ENCODE measurements at places on chromosomes 3 and 15.

DNA sequence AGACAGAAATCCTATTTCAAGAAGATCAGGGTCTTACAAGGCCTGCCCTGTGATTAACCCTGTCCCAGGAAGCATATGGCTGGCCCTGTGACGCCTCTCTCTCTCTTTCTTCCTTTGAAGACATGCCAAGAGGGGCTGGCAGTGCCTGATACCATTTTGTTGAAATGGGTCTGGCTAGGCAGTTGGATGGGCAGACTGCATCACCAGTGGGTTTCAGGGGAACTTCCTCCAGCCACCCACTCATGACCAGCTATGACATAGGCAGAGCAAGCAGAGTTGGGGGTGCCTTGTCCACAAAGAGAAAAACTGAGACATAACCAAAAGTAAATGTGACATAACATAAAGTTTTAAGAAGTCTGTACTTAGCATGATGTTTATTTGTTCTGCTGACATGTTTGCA, 31.4 kb upstream of the MANF start:
- DNase-seq: no peak

- no peak for DNase-seq
Observed at GRCh38 chr3:186280737-186281136, 81.3 kb downstream of the DGKG start.

DNA sequence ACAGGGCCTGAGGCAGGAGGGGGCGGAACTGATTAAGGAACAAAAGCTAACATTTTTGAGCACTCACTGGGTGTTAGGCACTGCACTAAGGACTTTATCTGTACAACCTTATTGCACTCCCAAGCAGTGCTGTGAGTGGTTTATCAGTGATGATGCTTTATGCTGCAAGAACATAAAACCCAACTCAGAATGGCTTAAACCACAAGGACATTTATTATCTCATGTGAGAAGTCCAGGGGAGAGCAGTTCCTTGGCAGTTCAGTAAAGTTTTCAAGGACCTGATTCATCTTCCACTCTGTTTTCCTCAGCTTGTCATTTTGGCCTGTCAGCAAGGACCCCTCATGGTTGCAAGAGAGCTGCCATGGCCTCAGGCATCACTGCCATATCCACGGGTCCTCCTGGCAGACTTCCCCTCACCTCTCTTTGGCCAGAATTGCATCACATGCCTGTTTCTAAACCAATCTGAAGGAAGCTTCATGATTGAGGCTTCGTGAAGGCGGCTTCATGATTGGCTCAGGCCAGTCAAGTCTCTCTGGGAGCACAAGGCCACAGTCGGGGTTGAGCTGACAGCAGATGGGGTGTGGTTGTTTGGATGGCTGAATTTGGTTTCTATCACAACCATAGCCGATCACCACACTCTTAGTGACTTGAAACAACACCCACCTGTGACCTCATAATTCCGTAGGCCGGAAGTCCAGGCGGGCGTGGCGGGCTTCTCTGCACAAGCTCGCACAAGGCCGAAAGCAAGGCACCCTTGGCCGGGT, 15.8 kb downstream of the EFCC1 start:
- no peak for DNase-seq

DNA sequence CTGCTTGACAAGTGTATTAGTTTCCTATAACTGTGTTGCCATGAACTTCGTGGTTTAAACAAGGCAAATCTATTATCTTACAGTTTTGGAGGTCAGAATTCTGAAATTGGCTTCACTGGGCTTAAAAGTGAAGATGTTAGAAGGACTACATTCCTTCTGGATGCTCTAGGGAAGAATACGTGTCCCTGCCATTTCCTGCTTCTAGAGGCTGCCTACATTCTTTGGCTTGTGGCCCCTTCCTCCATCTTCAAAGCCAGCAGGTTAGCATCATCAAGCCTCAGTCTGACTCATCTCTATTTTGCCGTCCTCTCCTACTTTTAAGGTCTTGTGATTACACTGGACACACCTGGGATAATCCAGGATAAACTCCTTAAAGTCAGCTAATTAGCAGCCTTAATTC, 327.7 kb downstream of the SATB1 start:
- DNase-seq: no peak

GRCh38 chr3:70531063-70531657, 218.7 kb upstream of the MDFIC2 start:
- DNase-seq: no peak

- no peak for DNase-seq
Observed at GRCh38 chr3:115823083-115823482, 199.8 kb downstream of the GAP43 start.

DNA sequence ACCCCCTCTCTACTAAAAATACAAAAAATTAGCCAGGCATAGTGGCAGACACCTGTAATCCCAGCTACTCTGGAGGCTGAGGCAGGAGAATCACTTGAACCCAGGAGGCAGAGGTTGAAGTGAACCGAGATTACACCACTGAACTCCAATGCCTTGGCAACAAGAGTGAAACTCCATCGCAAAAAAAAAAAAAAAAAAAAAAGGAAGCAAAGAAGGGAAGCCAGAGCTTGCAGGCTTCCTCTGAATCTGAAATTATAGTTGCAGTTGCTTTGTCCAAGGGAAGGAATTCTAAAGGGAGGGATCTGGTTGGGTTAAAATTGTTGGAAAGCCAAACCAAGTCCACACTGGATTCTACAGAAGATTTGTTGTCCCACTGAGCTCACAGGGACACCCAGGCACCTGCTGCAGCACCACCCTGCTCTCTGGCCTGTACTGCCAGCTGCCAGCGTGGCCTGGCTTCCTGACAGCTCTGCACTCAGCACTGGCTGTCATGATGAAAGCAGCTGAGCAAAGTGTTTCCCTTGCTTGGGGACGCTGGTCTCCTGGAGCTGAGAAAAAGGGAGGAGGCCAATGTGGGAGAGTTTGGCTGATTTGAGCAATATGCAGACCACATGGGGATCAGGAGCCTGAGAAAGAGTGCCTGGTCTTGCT, 88.8 kb upstream of the HES1 start:
- no peak for DNase-seq

- no peak for DNase-seq
Observed at GRCh38 chr15:25056484-25057425, 102.0 kb downstream of the SNRPN start.

DNA sequence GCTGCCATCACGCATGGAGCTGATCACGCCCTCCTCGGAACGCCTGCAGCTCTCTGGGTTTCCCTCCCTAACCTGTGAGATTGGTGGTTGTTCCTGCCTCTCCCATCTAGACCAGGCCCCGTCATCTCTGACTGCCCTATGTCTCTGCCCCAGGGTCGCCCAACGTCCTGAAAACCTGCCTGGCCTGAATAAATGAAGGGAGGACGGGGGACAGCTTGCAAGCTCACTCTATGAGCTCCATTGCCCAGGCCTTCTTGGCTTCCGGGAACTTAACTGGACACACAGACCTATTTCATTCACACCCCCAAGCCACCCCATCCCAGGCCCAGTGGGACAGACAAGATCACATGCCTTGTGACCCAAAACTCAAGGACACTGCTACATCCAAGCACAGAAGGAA, 274.2 kb downstream of the XXYLT1 start:
- no peak for DNase-seq

- DNase-seq: no peak
Observed at GRCh38 chr15:22232675-22233074, 152.3 kb downstream of the OR4M2 start.

- DNase-seq: no peak
Observed at GRCh38 chr15:60052796-60053195, 48.7 kb downstream of the FOXB1 start.

DNA sequence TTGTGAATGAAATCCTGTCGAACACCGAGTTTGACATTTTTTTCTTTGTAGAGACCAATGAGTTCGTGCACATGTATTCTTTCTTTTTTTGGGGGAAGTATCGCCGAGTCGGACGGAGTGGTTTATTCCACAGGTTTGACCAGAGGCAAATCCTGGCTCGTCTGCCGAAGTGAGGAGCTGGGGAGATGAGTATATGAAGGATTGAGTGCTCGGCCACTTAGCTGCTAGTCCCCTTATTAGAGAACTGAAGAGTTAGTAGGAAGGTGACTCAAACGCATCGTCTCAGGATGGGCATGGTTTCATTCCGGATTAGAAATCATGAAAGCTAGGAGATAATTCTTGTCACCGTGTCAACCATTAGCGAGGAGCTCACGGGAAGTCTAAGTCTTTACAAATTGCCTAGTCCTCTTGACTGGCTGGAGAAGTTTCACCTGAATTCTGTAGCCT, 154.7 kb upstream of the GOLIM4 start:
- DNase-seq: no peak

GRCh38 chr15:64001148-64001547, 45.1 kb downstream of the DAPK2 start:
- no peak for DNase-seq

DNA sequence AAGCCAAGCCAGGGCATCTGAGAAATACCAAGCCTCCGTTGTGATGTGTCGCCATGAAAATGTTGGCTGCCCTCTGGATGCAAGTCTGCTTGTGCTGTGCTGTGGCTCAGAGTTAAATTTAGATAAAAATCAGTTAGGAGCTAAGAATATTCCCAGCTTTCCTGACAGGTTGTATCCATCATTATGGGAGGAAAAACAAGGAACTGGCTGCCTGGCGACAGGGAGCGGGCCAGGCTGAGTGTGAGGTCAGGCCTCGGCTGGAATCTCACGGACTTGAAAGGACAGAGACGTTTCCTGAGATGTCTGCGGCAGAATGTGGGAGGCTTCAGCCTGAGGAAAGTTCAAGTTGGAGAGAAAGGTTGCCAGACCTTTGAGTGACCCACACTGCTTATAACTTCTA, 213.8 kb downstream of the THSD4 start:
- DNase-seq: peak; percentile 66

DNA sequence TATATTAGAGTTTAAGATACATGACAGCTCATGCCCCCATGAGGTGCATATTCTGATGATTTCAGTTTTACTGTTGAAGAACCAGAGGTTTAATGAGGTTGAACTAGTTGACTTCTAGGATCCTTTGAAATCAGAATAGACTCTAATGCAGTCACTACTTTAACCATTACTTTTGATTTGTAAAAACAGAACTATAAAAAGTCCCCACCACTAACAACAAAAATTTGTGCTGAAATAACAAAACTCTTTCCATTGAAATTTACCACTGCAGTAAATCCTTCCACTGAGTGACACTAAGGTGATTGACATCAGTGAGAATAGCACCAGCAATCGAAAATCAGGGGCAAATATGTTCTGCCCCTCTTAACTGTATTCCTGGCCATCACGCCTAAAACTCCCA, 214.1 kb downstream of the SHQ1 start:
- no peak for DNase-seq

DNA sequence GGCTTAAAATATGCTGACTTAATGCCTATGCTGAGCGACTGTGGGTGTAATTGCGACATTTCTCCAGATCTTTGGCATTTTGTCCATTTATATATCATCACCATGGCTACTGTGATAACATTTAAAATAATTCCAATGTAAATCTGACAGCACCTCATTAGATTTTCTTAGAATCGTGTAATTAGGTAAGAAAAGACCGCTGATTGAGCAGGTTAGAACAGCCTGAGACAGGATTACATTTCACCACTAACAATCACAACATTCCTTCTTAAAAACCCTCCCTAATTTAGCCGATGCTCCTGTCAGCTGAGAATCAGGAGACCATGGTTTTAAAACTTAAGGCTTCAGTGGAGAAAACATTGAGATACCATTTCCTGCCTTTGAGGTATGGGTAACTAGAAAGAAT, 455.3 kb upstream of the PDZRN3 start:
- peak; percentile 87 for DNase-seq

- no peak for DNase-seq
Observed at GRCh38 chr3:152380043-152380442, 111.3 kb downstream of the MBNL1 start.

GRCh38 chr3:72953325-72953956, 43.2 kb upstream of the PPP4R2 start:
- no peak for DNase-seq

DNA sequence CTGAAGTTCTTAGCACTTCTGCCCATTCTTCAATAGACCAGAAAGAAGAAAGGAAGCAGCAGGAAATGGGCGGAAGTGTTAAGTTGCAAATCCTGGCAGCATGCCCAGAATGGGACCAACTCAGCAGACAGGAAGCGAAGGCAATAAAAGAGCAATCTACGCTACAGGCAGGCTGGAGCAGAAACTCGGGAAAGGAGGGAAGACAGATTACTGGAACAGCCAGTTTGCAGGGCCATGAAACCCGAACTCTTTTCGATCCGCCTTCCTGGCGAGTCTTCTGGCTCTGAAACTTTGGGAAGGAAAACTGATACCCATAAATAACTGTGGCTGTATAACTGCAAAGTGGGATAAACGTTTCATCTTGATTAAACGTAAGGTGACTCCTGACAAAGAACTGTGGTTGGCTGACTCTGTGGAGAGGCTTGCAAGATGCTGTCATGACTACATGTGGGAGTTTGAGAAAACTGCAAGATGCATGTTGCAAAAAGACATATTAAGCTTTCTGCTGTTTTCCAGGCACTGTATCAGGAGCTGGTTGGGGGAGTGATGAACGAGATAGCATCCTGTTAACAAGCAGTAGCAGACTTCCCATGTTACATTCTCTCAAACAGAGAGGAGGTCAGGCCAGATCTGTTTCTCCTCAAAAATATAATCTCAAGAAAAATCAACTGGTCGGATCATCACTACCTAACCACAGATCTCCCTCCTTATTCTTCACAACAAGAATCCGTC, 67.8 kb downstream of the FMN1 start:
- peak; percentile 79 for DNase-seq

- no peak for DNase-seq
Observed at GRCh38 chr3:182533394-182533793, 259.9 kb upstream of the ATP11B start.

- no peak for DNase-seq
Observed at GRCh38 chr15:56241374-56242105, 2.1 kb downstream of the RFX7 start.

GRCh38 chr3:131349946-131350347, 31.6 kb upstream of the NUDT16 start:
- no peak for DNase-seq

- DNase-seq: no peak
Observed at GRCh38 chr3:99211309-99211708, 309.8 kb upstream of the DCBLD2 start.

- DNase-seq: no peak
Observed at GRCh38 chr3:50673931-50674330, 796 bp upstream of the DOCK3 start.

DNA sequence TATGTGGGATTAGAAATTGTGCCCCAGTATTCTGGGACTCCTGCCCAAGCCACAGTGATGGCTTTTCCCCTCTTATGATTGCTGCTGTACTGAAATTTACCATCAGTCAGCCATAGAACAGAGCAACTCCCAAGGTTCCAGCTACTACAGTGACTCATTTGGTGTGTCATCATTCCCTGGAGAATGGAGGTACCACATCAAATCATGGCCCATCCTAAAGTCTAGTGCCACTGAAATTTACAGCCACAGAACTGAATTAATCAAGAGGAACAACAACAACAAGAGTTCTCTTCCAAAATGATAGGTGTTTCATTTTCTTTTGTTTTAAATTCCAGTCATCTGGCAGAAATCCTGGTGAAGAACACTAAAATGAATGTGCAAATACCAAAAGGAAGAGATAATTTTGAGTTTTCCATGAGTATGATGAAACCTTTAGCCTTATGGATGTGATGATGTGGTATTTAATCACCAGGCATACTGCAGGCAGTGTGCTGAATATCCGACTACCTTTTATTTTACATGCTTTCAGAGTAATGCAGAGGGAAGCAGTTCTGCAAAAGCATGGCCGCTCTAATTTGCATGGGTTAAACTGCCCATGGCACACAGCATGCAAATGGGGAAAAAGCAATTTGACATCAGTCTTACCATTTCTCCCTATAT, 75.6 kb upstream of the SLC2A2 start:
- no peak for DNase-seq

All from right lung (tissue), 10 donors.